ENCODE measurements at places on chromosomes 11 and 22.

- peaks cover 3% of the 10 kb centered on the region for H3K36me3 ChIP-seq
- DNase-seq = no peak
- peaks cover 13% of the 10 kb centered on the region for H3K4me1 ChIP-seq
- no peaks in the 10 kb centered on the region for H3K27me3 ChIP-seq
- H3K27ac ChIP-seq = peak overlapping the region; percentile 4
Measured at GRCh38 chr11:96079691-96080090, 155.8 kb upstream of the MTMR2 start.

GRCh38 chr22:49900441-49901230, 17.6 kb downstream of the ALG12 start:
- H3K27me3 ChIP-seq = no peaks in the 10 kb centered on the region
- H3K4me1 ChIP-seq = peaks cover 4% of the 10 kb centered on the region
- peak overlapping the region; percentile 16 for H3K27ac ChIP-seq
- H3K36me3 ChIP-seq = peaks cover 26% of the 10 kb centered on the region

- peaks cover 46% of the 10 kb centered on the region for H3K4me1 ChIP-seq
- no peaks in the 10 kb centered on the region for H3K27me3 ChIP-seq
- peaks cover 96% of the 10 kb centered on the region for H3K36me3 ChIP-seq
- no peak for DNase-seq
Measured at GRCh38 chr11:73388265-73389133, 12.3 kb downstream of the RELT start.

DNA sequence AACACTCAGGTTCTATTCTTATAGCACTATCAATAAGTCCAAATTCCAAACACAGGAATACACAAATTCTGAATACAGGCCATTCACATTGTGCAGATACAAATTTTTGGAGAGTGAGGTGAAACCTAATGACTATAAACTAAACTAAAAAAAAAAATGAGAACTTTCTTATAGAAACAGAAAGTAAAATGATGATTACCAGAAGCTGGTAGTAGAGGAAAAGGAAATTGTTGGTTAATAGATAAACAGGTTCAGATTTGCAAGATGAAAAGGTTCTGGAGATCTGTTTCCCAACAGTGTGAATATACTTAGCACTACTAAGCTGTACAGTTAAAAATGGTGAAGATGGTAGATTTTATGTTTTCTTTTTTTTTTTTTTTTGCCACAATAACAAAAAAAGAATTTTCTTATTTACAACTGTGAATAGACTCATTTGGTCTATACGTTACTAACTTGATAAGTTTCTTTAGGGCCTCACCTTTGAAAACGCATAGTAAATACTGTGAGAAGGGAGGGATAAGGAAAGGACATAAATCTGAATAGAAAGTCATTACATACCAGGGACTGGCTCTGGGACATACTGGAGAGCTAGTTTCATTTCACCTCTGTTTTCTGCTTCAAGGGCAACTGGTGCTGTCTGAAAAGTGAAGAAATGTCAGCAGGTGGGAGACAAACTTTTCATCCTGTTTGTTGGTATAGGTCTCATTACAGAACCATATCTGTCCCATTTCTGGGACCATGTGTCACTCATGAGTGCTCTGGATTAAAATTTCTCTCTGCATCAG, 14.2 kb upstream of the CCDC89 start:
- H3K4me3 ChIP-seq = peak overlapping the region; percentile 59
- peaks cover 19% of the 10 kb centered on the region for H3K36me3 ChIP-seq
- H3K27me3 ChIP-seq = no peaks in the 10 kb centered on the region
- peaks cover 33% of the 10 kb centered on the region for H3K4me1 ChIP-seq
- peak overlapping the region; percentile 93 for H3K27ac ChIP-seq

GRCh38 chr22:17633217-17633997, 4.9 kb upstream of the ATP6V1E1 start:
- no peak for DNase-seq
- no peak overlapping the region for H3K4me3 ChIP-seq
- peaks cover 11% of the 10 kb centered on the region for H3K4me1 ChIP-seq
- peaks cover 11% of the 10 kb centered on the region for H3K36me3 ChIP-seq
- no peaks in the 10 kb centered on the region for H3K27me3 ChIP-seq
